ENCODE measurements at places on chromosomes 12 and 14.
A peak's percentile ranks its signal among the peaks of the same experiment; 100 is the strongest.

DNA sequence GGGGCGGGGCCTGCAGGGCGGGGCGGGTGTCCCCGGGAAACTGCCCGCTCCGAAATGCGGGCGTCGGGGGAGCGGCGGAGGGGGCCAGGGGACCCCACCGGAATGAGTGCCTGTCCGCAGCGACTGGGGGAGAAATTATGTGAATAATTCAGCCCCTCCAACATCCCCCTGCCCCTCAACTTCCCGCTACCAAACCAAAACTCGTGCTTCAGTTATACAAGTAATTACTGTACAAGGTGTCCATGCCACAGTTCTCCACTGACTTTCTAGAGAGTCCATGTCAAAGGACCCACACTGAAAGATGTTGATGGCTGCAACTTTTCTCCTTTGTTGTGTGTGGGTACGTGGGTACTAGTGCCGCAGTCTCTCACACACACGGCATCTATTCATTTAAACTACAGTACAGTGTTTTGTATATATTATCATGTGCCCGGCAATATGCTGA lies 414 bp upstream of the CDK17 start:
- DNase-seq = peak; percentile 22

DNA sequence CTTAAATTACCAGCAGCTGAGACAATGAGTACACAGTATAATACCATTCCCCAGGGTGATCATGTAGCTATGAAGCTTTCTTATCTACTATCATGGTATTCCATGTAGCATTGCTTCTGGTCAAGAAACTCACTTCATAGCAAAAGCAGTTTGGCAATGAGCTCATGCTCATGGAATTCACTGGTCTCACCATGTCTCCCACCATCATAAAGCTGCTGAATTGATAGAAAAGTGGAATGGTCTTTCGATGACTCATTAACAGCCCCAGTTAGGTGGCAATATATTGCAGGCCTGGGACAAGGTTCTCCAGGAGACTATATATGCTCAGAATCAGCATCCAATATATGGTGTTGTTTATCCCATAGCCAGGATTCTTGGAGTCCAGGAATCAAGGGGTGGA lies 553.7 kb downstream of the FOXG1 start:
- no peak for DNase-seq

DNA sequence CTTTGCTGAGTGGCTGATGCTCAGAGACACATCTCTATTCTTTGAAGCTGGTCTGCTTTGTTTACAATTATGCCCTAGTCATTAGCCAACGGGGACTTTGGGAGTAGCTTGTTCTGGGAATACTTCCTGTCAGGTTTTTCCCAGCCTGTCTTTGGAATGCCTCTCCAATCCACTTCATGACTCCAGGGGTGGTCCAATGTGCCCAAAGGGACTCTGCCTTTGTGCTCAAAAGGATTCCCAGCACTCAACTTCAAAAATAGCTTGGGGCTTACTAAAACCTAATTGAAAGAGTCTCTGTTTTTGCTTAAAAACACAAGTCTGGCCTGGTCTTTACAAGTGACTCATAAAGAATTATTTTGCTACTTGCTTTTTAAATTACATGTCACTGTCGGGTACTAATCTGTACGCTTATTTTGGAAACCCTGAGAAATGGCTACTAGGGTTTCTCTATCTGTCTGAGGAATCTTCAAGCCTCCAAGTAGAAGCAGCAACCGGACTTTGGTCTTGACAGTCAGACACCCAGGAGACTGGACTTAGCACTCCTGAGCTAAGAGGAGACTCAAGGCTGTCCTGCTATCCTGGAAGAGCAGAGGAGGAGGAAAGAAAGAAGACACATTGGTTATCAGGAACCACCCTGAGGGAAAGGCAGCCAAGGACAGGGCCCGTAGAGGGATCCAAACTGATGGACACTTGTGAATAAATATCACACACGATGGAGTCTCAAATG lies 20.7 kb downstream of the PHLDA1 start:
- DNase-seq = no peak

DNA sequence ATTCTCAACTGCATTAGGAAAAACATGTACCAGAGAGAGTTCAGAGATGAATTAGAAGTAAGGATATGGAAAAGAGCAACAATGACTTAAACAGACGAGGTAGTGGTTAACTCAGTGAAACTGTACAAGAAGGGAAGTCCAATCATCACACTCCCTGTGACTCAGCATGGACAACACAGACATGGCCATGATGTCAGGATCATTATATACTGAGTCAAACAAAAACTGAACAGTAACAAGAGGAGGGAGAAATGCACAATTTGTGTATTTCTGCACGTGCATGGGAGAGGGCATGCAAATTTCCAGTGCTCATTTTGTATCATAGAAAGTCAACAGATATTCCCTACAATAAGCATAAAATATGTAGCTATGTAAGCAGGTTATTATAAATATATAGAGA lies 1037.8 kb downstream of the BCL11B start:
- DNase-seq = no peak

GRCh38 chr14:95255487-95255886 lies 64.2 kb downstream of the CLMN start:
- peak; percentile 97 for DNase-seq

- no peak for DNase-seq
Measured at GRCh38 chr14:90489916-90490719, 93.3 kb downstream of the CALM1 start.

GRCh38 chr12:14915736-14916135 lies 22.6 kb downstream of the ERP27 start:
- DNase-seq = no peak

GRCh38 chr14:91870001-91870400 lies 2.7 kb upstream of the TC2N start:
- no peak for DNase-seq

- peak; percentile 62 for DNase-seq
Measured at GRCh38 chr12:12350868-12351463, 924 bp upstream of the MANSC1 start.

DNA sequence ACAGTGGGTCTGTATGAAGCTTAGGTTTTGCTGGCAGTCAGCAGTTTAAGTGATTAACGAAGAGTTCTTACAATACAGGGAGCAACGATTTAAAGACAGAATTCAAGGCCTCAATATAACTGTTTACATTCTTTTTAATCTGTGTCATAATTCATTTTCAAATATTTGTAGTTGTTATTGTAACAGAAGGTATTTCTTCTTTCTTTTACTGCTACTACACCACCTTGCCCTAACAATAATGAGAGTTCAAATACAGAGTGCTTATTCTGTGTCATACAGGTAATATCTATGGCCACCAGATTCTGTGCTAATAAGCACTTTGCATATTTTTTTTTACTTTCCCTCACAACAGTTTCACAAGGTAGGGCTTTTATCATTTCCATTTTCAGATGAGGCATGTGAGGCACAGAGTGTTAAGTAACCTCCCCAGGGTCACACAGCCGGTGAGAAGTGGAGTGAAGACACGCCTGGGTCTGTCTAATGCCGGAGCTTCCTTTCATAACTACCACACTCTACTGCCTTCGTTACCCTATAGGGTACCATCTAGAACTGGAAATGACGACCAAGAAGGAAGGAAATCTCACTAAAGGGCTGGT lies 81.9 kb downstream of the PELI2 start:
- no peak for DNase-seq

- DNase-seq = no peak
Measured at GRCh38 chr14:30299915-30300314, 259.0 kb upstream of the G2E3 start.

GRCh38 chr14:49920935-49921334 lies 28.1 kb downstream of the ARF6 start:
- no peak for DNase-seq

DNA sequence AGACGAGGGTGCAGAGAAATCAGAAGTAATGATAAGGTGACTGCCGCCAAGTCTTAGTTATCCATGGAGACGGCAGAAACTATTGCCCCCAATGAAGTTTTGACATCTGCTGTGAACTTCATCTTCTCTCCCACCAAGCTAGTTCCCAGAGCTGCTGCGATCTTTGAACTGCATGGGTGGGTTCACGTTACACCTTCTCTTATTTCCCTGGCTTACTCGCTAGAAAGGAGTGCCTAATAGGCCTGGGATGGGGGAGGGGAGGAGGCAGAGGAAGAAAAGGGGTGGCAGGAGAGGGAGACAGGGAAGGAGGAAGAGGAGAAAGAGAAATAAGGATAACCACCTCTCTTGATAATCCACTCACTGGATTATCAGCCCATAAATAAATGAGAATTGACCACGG lies 157.1 kb downstream of the NTF3 start:
- no peak for DNase-seq

DNA sequence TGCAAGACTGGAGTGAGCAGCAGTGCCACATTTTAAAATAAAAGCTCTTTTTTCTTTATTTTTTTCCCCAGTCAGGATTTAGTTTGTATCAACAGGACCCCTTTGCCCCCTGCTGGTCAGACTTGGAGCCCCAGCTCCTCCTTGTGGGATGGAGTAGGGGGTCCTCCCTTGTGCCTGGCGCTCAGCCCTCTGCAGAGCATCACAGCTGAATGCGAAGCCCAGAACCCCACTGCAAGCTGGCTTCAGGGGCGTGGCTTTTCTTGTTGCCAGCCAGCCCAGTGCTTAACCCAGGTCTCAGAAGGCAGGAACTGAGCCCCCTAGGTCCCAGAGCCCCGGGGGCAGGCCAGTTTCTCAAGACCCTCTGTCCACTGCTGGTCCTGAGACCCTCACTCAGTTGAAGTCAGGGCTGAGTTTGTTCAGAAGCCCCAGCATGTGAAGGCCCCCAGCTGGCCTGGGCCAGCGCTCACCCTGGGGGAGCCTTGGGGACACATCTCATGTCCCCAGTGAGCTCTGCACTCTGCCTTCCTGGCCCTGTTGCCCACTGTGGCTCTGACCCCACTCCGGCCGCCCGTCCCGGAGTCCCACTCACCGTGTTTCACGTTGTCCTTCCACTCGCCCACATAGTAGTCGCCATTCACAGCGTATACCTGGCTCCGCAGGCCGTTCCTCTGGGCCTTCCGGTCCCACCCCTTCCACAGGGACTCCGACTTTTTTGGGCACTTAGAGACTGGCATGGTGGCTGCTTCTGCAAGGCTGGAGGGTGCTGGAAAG lies 519 bp downstream of the MORN3 start:
- DNase-seq = no peak

DNA sequence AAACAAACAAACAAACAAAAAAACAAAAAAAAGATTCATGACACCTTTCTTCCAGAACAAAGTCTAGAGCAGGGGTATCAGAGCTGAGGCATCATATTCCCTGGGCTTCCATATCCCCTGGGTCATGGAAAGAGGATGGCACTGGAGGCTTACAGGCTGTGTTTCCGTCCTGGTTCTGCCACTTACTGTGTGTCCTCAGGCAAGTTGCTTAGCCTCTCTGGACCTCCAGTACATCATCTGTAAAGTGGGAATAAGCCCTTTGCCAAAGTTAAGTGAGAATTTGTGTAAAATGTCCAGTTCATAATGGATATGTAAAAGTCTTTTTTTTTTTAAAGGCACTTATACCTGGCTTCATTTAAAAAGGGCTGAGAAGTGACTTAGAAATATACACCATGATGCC lies 62.0 kb upstream of the FAM222A start:
- no peak for DNase-seq

DNA sequence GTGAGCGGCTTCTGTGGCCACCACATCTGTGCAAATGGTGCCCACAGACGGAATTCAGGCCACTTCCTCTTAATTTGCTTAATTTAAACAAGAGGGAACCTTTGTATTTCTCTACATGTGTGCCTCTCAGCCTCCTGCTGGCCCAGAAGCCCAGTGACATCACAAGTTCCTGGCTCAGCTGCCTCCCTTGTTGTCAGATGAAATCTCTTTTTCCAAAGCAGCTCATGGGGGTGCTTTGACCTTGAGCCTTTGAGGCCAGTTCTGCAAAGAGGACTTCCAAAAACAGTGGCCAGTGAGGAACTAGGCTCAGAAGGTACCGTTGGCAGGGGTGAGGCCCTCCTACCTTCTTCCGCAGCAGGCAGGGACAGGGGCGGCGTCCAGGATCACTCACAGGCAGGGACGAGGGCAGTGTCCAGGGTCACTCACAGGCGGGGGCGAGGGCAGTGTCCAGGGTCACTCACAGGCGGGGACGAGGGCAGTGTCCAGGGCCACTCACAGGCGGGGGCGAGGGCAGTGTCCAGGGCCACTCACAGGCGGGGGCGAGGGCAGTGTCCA lies 35.0 kb upstream of the GALNT9 start:
- no peak for DNase-seq

GRCh38 chr14:22593189-22593588 lies 4.2 kb upstream of the DAD1 start:
- DNase-seq = no peak

DNA sequence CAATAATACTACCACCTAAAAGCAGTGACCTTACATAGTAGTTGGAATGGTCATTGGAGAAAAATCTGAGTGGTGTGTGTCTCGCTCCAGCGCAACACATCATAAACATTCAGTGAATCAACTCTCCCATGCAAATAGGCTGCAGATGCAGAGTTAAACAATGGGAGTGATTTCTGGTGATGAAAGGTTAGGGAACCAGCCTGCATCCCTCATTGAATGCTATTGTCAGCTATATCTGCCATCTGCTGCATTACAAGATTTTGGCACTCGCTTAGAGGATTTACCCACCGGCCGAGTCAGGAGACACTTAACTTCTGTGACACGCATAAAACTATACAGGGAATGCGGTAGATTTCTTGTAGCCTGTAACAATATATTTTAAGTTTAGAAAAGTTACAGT lies 900.9 kb downstream of the FLRT2 start:
- peak; percentile 15 for DNase-seq

DNA sequence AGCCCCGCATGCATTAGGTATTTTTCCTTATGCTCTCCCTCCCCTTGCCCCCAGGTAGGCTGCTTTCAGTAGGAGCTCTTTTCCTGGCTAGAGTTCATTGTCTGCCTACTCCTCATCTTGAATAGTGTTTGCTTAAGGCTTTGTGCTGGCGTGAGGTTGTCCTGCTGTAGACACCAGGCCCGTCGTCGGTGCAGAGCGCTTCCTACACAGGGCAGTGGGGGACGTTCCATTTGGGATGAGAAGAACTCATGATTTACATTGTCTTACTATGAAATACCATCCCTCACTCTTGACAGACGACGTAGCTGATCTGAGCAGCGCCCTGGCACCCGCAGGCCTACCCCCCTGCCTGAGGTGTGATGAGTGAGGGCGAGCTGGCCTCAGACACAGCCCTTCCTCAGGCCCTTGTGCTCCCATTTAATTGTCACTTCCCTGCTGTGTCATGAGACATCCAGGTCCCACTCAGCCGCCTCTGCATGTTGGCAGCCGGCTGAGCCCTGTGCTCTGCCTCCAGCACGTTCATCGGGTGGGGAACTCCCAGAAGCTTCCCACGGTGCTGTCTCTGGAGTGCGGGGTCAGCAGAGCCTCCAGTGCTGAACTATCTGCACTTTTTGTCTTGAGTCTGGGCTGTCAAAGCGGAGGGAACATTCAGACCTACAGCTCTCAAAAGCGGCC lies 76.0 kb downstream of the WDR20 start:
- DNase-seq = no peak

DNA sequence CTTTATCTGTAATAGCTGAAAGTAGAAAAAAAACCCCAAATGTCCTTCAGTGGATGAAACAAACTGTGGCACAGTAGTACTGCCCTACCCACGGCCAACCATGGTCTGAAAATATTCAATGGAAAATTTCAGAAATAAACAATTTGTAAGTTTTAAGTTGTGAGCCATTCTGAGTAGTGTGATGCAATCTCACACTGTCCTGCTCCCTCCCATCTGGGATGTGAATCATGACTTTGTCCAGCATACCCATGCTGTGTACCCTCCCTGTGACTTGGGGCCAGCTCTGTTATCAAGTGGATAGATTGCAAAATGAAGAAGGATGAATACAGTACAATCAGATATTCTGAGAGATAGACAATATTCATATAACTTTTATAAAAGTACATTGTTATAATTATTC lies 106.2 kb downstream of the SMOC1 start:
- DNase-seq = no peak
